ENCODE measurements at places on chromosomes 16 and 17.

- peak; percentile 74 for DNase-seq
Observed at GRCh38 chr17:40121181-40122135, at the start of gene MSL1. TSS of gene MSL1 (plus strand) at chr17:40121971. CDS start at chr17:40122613, 642 bp downstream.

- no peak for DNase-seq
Observed at GRCh38 chr16:87725596-87726235, 40.1 kb downstream of the KLHDC4 start.

DNA sequence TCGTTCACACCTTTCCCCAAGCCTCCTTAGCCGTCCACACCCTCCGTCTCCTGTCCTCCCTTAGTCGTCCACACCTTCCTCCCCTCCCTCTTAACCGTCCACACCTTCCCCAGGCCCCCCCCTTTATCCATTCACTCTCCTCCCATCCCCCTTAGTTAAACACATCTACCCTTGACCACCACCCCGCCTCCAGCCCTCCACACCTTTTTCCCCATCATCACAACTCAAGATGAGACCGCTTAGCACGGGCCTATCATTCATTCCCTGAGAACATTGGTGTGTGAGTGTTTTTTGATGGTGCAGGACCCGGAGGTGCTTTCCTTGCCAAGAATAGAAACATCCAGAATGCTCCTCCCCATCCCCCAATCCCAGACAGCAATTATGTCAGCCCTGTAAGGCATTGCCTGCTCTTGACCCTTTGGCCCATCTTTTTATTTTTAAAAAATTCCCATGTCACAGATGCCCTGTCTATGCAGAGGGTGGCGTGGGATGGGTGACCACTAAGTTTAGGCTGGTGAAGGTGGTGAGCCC is 1.4 kb downstream of the TENT4B start:
- DNase-seq = no peak

DNA sequence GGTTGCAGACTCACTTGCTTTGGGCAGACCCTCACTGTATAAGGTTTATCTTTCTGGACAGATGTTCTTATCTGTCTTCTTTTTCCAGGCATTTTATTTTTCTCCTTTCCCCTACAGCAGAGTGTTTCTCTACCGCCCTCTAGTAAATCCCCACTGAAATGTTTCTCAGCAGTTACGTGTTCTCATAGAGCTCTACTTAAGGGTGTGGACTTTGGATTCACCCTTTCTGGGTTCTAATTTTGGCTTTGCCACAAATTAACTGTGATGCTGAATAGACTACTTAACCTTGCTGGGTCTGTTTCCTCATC is 2.0 kb downstream of the ADAT1 start:
- DNase-seq = no peak

DNA sequence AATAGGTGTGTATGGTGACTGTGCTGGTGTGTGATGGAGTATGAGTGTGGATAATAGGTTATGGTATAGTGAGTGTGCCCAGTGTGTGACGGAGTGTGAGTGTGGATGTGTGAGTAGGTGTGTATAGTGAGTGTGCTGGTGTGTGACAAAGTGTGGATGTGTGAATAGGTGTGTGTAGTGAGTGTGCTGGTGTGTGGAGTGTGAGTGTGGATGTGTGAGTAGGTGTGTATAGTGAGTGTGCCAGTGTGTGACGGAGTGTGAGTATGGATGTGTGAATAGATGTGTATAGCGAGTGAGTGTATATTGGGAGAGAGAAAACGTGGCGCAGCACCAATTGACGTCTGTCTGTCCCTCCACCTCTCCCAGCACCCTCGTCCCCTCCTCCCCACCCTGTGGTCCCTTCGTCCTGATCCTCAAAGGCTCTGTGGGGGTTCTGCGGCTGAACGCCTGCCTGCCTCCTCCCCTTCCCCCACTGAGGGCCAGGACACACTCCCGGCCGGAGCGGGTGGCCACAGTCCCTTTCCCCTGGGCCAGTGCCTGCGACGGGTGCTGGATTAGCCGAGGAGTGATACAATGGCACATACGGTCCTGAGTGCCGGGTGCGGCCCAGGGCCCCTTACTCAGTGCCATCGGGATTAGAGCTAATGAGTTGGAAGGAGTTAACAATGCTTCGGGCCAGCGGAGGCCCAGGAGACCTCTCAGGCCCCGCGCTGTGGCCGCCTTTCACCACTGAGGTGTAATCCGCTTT is 160.0 kb downstream of the MRM1 start:
- no peak for DNase-seq

DNA sequence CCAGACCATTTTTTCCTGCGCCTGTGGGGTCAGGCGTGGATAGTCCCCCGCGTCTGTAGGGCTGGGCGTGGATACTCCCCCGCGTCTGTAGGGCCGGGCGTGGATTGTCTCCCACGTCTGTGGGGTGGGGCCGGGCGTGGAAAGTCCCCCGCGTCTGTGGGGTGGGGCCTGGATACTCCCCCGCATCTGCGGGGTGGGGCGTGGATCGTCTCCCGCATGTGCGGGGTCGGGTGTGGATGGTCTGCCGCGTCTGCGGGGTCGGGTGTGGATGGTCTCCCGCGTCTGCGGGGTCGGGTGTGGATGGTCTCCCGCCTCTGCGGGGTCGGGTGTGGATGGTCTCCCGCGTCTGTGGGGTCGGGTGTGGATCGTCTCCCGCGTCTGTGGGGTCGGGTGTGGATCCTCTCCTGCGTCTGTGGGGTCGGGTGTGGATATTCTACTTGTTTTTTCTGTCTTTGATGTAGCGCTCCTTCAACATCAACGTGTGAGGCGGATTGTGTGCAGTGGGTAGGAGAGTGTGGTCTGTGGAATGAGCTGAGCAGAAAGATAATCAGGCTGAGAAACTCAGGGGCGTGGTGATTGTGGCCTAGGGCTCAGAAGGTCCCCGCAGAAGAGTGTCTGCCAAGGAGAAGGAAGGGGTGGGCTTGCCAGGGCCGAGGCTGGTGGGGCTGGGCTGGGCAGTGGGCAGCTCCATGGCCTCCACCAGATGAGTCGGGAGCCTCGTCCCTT is 3.2 kb downstream of the GNPTG start:
- DNase-seq = no peak

- no peak for DNase-seq
Observed at GRCh38 chr16:13521356-13521755, 398.6 kb upstream of the ERCC4 start.

DNA sequence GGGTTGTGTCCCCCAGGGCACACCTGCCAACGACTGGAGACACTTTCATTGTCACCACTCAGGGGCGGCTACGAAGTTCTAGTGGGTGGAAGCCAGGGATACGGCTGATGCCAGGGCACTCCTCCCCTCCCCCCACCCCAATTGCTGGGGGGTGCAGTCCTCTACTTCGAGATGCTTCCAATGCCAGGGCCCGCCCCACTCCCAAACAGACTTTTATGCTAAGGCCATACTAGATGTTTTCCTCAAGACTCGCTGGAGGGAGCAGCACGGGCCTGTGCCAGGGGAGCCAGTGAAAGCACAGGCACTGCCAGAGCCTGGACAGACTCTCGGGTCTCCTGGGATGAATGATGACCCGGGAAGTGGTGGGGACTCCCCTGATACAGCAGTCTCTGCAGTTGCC is 178.0 kb downstream of the CPPED1 start:
- no peak for DNase-seq

- DNase-seq = no peak
Observed at GRCh38 chr16:25258861-25259179, 1.2 kb upstream of the ZKSCAN2 start.

GRCh38 chr16:86834451-86835035 is 256.2 kb downstream of the FOXL1 start:
- no peak for DNase-seq

- no peak for DNase-seq
Observed at GRCh38 chr16:12547608-12547922, 256.1 kb downstream of the CPPED1 start.

DNA sequence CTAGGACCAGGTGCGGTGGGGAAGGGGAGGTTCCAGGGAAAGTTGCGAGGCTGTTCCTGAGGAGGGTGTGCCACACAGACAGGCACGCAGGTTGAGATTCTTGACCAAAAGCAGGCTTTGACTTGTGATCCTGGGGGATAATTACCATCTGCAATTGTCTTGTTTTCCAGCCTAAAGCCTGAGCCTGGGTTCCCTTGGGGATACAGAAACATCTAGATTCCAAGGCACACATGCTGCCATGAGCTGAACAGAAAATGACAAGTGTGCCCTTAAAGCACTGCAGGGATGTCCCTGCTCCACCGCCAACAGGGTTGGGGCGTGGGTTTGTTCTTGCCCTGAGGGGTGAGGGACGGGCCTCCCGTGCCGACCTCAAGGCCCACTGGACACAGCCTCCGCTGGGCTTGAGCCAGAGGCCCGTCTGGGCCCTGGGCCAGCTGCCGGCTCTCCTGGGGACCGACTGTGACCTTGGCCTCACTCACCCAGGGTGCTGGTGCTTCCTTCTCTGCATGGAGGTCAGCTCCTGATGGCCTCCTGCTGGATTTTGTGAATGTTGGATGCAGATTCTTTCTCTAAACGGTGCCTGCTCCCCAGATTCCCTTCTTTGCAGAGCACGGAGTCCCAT is 14.0 kb downstream of the CA5A start:
- no peak for DNase-seq

DNA sequence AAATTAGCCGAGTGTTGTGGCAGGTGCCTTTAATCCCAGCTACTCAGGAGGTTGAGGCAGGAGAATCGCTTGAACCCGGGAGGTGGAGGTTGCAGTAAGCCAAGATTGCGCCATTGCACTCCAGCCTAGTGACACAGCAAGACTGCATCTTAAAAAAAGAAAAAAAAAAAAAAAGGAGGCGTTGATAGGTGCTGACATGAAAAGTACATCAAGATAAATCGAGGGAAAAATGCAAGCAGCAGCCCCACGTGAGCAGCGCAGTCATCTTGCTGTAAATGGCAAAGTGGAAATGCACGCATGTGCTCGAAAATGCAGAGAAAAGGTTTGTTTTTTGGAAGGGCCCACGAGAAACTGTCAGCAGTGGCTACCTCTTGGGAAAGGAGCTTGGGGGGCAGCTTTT is 20.9 kb downstream of the MXRA7 start:
- DNase-seq = no peak

- no peak for DNase-seq
Observed at GRCh38 chr17:41633556-41634199, 9.3 kb upstream of the KRT17 start.

DNA sequence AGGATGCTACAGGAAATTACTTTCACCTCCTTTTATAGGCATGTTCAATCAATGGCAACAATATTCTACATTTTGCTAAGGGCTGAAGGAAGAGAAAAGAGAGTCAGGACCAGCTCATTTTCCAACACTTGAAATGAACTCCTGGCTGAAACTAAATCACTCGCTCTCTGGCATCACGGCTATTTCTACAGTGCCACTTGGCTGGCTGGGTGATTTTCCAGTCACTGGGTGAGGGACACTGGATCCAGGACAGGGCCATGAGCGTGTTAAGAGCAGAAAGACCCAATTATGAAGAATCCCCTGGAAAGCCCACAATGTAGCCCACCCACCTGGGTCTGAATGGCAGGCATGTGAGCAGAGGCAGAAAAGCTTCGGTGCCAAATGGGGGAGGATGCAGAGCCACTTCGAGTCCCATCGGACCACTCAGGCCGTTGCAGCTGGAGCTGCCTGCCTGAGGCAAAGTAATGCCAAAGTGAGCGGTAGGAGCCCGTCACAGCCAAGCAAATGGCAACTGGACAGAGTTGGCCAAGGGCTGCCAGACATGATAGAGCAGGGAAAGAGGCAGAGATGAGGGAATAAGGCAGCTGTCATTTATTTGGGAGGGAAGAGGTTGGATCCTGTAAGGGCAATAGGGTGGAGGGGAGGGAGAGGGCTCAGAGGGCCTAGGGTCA is 246.2 kb downstream of the STX8 start:
- no peak for DNase-seq

DNA sequence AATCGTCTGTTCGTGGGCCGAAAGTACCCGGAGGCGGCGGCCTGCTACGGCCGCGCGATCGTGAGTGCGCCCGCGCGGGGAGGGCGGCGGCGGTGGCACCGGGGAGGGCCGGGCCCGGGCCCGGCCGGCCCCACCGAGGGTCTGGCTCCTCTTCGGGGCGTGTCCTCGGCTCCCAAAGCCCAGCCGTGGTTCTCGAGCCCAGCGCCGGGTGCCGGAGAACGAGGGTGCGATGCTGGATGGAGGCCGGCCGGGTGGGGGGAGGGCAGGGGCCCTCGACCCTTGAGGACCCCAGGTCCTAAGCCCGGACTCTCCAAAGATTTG is 375 bp downstream of the STUB1 start:
- DNase-seq = no peak

DNA sequence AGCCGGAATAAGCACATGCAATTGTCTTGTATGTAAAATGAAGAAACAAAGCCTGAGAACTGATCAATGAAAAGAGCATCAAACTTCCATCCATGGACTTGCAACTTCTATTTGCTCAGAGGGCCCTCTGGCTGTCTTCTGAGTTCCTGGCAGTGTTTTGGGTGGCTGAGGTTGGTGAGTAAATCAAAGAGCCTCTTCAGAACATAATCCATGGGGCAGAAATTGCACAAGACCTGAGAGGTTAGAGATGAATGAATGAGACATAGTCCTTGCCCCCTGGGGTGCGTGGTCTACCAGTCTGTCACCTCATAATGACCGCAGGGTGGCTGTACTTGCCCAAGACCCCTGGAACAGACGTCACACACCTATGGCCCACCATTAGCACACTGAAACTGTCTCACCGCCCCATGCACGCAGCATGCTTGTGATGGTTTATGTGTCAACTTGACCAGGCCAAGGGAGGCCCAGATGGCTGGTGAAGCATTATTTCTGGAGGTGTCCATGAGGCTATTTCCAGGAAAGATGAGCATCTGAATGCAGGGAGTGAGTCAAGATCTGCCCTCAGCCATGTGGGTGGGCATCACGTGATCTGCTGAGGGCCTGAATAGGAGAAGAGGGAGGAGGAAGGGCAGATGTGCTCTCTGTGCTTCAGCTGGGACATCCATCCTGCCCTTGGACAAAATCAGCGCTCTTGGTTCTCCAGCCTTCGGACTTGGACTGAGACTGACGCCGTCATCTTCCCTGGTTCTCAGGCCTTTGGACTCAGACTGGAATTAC is 8.3 kb downstream of the PIK3R6 start:
- no peak for DNase-seq

DNA sequence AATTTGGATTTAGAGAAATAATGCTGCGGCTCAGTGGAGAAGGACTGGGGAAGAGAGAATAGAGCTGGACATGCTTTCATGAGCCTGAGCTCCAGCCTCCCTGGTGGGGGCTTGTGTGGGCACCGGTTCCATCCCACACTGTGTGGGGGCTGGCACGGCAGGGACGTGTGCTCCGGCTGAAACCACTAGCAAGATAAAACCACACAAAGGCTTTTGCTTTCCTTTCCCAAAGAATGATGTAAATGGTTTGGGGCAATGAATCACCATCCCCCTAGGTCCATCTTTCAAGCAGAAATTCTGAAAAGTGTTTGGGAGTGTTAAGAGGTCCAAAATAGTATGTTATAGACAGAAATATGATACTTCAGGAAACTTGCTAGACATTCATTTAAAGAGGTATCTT is 77.0 kb downstream of the CDH11 start:
- no peak for DNase-seq

GRCh38 chr17:19447085-19447583 is 36.1 kb downstream of the RNF112 start:
- peak; percentile 26 for DNase-seq

All from activated T-helper 1 cell treated with anti-CD3 and anti-CD28 coated beads, Interleukin-2, amount 50 U/mL, for 16 hours (primary cell).